ENCODE measurements at places on chromosomes 1 and 21.
A peak's percentile ranks its signal among the peaks of the same experiment; 100 is the strongest.

DNA sequence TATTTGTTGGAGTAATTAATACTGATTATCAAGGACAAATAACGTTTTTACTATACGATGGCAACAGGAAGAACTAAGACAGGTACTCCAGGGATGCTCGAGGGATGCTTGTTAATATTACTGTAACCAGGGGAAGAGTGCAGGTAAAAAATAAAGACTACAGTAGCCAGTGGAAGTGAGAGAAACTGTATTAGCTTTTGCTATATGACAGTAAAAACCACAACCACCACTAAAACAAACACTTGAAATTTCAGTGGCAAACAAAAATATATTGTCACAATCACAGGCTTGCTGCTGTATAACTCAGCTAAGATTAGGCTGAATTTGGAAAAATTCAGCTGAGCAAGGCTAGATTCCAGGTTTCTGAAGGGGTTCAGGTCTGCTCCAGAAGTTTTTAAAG lies 812.6 kb upstream of the ADGRL4 start:
- DNase-seq, result no peak

DNA sequence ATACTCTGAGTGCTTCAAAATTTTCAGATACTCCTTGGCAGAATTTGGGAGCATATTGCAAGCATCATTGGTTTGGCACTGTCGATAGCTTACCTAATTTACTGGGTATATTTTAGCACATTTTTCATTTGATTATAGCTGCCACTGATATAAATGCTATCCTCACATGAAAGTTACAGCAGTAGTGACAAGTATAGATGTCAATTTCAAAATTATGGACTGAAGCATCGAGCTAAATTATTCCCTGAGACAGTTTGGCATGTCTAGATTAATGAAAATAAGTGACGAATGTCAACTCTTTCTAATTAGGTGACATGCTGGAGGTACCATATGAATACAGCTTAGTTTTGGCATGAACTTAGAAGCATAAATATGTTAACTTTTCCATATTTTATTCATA lies 83.1 kb downstream of the LRRC7 start:
- DNase-seq, result no peak

DNA sequence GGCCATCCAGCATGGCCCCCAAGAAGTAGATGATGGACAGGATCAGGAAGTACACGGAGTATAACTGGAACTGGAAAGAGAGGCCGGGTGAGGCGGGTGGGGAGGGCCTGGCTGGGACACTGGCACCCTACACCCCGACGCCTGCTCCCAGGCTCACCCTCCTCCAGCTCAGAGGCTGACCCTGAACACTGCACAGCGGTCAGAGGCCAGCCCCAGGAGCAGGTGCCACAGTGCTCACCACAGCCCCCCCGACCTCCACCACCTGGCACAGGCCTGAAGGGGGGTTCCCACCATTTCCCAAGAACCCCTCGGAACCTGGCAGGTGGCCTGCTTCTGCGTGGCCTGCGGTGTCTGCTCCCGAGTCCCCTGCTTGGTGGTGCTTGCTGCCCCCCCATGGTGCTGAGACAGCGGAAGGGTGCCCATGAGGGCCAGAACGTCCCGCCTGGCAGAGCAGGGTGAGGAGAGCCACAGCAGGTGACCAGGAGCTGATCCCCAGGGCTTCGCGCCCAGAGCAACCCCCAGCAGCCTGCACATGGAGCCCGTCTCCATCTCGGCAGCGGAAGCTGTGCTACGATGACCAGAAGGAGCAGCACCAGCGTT lies 26.1 kb downstream of the SLC19A1 start:
- no peak for DNase-seq

DNA sequence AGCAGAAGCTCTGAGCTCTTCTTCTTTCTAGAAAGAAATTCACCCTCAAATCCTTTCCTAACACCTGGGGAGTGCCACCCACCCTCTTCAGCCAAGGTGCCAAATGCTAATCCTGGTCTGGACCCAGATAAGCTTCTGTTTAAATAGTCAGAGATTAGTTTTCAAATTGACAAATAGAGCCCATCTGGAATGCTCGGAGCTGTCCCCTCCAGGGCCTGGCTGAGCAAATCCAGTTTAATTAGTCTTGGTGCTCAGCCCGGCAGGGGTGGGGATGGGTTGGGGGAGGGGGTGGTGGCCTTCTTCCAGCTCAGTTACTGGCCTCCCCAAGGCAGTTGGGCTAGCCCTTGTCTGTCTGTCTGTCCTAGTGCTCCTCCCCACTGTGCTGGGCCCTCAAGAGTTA lies 269.5 kb downstream of the GRIK3 start:
- no peak for DNase-seq

GRCh38 chr1:198417039-198417438 lies 123.4 kb downstream of the ATP6V1G3 start:
- DNase-seq, result no peak

- no peak for DNase-seq
These were observed 8.6 kb downstream of the YBEY start for GRCh38 chr21:46294647-46295176.

GRCh38 chr21:45158491-45159423 lies 84.4 kb downstream of the ADARB1 start:
- DNase-seq, result no peak

DNA sequence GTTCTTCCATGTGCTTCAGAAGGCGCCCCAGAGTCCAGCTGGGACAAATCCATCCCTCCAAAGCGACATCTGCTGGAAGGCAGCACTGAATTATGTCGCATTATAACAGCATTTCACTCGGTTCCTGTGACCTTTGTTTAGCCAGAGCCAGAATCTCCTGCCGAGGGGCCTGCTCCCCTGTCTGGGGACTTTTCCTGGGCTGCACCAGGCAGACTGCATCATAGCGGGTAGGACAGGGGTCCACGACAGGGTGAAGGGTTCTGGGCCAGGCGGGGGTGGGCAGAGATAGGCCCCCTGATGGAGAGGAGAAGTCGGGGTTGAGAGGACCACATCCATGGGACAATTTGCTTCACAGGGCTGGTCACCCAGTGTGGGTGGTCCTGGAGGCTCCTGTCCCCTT lies 276.9 kb downstream of the MATN1 start:
- DNase-seq, result no peak

DNA sequence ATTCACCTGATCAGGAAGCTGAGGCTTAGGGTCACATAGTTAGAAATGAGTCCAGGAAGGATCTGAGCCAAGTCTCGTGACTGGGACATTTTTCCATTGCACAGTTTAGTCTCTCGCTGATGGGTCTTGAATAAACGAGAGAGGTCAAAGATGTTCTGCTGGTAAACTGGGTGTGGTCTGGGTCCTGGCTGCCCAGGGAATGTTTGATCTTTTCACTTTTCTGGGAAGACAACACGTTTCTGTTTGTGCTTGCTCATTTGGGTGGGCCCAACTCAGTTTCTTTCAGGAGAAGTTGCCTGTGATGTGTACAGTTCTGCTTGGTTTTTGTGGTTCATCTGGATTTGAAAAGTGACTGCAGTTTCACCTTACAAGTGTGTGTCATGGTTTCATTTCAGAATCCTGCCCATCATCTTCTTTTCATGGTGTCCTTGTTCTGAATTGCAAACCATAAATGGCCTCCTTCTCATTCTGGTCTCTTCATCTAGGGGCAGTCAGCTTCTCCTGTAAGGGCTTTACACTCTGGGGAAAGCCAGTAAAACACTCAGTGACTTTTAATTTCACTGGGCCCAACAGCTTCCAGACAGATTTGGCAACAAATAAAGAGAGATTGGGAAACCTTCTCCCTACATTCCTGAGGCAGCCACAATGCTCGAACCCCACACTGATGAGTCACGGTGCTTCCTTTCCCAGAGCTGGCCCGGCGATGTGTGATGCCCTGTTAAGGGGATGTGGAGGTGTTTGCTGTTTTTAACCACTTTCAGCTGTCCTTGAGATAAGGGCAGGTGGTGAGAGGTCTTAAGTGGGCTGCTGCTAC lies 7.2 kb upstream of the TACSTD2 start:
- peak; percentile 51 for DNase-seq

DNA sequence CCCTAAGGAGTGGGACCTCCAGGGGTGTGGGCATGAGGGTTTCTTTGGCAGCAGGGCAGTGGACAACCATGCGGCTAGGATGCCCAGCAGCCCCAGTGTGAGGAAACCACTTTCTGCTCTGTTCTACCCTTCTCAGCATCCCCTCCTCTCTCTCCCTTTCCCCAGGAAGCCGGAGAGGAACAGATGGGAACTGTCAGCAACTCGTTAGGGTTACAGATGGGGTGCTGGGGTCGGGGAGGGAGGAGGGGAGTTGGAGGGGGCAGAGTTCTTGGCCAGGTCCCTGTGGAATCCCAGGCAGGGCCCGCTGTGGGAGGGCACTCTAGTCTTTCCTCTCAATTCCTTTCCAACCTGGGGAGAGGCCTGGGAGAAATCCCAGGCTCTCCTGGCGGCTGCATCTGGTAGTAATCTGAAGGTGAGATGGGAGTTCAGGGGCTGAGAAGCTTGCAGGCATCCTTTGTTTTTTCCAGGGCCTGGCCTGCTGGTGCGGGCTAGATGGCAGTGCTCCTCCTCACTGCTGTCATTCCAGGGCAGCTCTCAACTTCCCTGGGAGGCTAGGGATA lies 93.9 kb upstream of the CSF3R start:
- DNase-seq, result no peak

- DNase-seq, result no peak
These were observed 67.2 kb downstream of the UCK2 start for GRCh38 chr1:165894591-165894990.

GRCh38 chr1:46211051-46211450 lies 7.9 kb downstream of the LURAP1 start:
- DNase-seq, result no peak

DNA sequence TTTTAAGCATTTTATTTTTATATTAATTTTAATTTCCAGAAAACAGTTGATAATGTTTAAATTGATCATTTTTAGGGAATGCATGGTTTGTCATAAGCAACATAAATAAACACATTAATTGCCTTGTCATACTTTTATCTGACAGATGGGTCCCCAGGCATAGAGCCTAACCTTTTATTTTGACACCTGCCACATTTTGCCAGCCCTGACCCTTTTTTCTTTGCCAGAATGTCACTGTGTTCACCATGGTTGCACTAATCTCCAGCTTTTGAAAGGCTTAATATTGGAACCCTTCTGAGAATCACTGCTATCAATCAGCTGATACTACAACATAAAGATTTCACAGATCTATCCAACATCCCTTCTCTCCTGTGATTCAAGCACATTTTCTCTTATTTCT lies 56.0 kb upstream of the DPYD start:
- DNase-seq, result no peak

GRCh38 chr21:44732956-44733355 lies 21.6 kb upstream of the TSPEAR start:
- DNase-seq, result no peak

DNA sequence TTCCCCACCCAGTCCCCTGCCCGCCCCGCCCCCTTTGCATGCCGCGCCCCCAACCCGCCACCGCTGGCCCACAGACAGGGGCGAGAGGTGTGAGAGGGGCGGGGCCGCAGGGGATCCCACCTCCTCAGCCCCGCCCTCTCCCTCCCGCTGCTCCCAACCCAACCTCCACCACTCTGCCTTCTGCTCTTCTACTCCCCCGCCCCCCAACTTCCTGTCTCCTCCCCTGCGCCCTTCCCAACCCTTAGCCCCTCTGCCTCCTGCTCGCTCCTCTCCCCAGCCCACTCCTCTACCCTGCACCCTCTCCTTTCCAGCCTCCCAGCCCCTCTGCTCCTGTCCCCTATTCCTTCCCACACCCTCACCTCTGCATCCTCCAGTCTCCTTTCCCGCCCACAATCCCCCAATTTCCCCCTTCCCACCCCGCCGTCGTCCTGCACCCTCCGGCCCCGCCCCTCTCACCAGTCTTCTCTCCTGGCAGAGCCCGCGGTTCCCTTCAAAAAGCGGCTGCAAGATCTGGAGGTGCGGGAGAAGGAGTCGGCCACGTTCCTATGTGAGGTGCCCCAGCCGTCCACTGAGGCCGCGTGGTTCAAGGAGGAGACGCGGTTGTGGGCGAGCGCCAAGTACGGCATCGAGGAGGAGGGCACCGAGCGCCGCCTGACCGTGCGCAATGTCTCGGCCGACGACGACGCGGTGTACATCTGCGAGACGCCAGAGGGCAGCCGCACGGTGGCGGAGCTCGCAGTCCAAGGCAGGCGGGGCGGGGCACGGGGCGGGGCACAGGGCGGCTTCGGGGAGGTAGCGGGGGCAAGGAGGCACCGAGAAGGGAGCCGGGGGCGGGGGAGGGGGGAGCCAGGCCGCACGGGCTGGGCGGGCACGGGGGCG lies 5.4 kb downstream of the OBSCN start:
- peak; percentile 74 for DNase-seq

GRCh38 chr1:65813956-65814355 lies 21.3 kb downstream of the PDE4B start:
- no peak for DNase-seq

- no peak for DNase-seq
These were observed 5.9 kb upstream of the FOXJ3 start for GRCh38 chr1:42340901-42341300.

GRCh38 chr1:24329797-24330543 lies 10.8 kb downstream of the GRHL3 start:
- DNase-seq, result no peak

GRCh38 chr21:15616864-15617574 lies 112.8 kb upstream of the USP25 start:
- DNase-seq, result no peak

DNA sequence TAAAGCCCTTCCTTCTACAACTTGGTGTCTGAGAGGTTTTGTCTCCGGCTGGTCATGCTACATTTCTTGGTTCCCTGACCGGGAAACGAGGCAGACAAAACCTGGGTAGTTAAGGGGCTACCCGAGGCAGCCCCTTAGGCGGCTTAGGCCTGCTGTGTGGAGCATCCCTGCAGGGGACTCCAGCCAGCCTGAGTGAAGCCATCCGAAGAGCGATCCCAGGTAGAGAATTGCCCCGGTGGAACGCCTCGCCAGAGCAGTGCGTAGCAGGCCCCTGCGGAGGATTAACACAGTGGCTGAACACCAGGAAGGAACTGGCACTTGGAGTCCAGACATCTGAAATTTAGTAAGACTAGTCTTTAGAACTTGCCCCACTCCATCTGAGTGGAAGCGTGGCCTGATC lies 21.2 kb upstream of the MYOCOS start:
- no peak for DNase-seq

- DNase-seq, result peak; percentile 17
These were observed at the start of gene WNT2B for GRCh38 chr1:112508278-112509004. Gene WNT2B (plus strand): TSS chr1:112508965. CDS start chr1:112509263, 298 bp downstream.

DNA sequence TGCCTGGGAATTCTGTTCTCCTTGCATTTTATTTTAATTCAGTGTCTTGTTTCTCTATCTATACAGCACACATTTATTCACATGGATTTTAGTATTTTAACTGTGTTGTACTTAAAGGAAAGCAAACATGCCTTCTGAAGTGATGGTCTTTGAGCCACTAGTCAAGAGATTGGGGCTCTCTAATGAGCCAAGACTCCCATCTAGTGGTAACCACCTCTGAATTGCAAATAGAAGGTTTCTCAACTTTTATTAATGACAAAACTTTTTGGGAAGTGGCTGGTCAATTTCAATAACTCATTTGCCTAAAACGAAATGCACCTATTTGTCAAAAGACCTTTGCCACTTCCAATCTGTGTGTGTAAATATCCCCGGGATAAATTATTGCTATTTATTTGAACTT lies 199.6 kb downstream of the LTN1 start:
- peak; percentile 2 for DNase-seq

DNA sequence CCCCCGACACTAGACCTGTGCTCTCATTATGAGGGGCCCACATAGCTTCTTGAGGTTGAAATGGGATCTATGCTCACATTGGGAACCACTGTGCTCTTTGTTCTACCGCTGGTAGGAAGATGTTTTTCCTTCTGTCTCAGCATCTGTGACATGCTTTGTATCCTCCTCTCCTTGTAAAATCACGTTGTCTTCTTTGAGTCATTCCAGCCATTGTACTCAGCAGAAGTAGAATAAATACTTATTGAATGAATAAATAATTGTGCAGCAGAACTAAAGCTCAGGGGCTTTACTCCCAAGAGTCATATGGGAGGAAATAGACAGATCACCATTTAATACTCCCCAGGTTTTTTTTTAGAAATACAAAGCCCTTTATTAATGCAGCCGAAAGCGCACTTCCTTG lies 66.3 kb upstream of the EDEM3 start:
- DNase-seq, result no peak

All from HT-29 (cell line).